ENCODE measurements at places on chromosomes 7 and 10. TPM values are rescaled to one million over a fixed set of nuclear protein-coding genes. Genes with fewer than 3 reads are reported as not detected.
A peak's percentile ranks its signal among the peaks of the same experiment; 100 is the strongest.

DNA sequence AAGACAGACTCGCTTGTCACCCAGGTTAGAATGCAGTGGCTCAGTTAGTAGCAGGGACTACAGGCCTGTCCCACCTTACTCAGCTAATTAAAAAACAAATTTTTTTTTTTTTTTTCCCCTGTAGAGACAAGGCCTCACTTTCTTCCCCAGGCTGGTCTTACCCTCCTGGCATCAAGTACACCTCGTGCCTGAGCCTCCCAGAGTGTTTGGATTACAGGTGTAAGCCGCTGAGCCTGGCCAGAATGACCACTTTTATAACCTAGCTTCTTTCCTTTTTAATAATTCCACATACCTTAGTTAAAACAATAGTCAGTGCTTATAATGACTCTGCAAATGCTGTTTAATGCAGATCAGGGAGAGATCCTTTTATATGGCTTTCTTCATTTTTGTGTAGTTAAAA lies 31.3 kb downstream of the RSBN1L start:
- no peak for DNase-seq

DNA sequence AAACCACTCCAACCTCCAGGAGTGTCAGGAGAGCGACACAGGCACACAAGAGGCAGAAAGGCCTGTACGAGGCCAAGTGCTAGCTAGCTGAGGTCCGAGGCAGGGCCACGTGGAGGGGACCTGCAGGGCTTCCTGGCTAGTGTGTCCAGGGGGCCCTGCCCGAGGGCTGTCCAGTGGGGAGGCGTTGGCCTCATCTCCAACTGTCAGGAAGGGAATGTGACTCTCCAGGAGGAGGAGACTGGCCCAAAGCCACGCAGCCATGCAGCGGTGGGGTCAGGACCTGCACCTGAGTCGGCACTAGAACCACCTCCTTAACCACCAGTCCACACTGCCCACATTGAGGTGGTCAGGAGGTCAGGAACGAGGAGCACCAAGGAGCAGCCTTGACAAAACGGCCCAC lies 32.3 kb upstream of the FXYD4 start:
- DNase-seq: no peak

DNA sequence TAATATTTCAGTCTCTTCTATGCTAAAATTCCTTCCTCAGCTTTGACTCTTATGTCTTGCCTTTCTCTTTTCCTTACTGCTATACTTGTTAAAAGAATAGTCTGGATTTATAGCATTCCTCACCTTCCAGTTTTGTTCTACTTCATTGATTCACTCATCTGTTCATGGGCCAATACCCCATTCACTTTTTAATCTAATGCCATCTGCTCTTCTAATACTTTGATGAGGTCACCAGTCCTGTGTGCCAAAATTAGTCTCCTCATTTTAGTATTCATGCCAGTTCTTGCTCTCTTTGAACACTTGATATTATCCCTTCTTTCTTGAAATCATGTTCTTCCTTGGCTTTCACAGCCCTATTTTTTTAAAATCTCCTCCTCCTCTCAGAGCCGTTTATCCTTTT lies 19.3 kb downstream of the STK17A start:
- peak; percentile 26 for DNase-seq

DNA sequence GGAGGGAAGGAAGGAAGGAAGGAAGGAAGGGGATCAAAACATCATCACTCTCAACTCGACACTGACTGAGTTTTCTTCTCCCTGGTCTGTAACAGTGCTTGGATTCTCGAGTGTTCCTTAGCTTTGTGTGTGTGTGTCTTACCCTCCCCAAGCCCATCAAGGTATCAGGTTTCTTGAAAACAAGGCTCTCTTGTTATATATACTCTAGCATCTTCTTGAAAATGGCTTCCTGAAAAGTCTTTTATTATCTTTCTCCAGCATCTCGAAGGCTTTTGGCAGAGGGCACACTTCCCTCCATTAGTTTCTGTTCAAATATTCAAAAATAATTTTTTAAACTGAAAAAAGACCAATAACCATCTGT lies 13.4 kb downstream of the SERPINE1 start:
- DNase-seq: peak; percentile 56

GRCh38 chr10:106815427-106816043 lies 349.0 kb downstream of the SORCS1 start:
- DNase-seq: no peak

DNA sequence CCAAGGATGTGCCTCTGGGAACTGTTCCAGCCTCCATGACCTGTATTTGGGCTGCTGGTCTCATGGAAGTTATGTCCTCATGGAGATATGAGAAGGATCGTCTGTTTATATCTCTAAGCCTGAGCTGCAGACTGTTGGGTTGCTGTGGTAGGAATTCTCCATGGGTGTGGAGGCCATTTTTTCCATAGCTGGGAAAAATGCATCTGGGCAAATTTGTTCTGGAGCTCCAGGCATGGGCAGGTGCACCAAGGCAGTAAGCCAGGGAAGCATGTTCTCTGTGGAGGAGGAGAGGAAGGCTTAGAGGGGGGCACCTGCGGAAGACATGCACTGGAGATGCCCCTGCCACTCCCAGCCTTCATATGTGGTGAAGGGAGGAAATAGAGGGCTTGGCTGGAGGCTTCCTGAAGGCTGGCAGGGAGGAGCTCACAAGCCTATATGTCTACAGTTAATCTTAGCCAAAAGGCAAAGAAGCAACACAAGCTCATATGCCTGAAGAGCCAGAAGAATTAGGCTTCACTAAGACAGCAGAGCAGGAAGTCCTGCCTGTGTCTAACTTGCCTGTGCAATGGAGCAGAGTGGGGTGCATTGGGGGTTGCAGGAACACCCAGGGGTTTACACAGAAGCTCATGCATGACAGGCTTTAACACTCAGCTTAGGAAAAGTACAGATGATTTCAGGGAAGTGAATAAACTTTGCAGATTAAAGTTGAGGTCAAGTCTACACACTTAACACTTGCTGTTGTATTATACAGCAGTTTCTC lies 35.1 kb upstream of the CXCL12 start:
- no peak for DNase-seq

DNA sequence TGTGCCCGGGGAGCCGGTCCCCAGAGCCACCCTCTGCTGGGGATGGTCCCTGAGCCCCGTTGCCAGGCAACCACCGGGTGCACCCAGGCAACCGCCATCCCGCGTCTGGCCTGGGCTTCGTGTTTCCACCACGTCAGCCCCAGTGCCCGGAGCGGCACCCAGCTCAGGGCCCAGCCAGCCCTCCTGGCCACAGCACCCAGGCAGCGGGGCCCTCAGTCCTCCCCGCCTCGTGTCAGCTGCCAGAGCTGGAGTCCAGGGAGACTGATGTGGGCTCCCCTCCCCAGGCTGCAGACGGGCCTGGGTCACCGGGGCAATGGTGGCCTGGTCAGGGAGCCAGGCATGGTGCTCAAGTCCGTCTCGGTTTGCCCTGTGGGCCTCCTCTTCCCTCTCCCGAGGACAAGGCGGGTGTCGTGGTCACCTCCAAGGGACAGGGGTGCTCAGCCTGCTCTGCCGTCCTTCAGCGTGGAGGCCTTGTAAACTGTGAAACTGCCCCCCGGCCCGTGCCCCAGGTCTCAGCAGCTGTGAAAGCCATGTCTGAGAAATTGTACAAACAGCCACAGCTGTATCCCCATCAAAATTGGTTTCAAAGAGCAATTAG lies 72.5 kb downstream of the MICALL2 start:
- DNase-seq: no peak

GRCh38 chr7:8516976-8517375 lies 83.6 kb downstream of the NXPH1 start:
- DNase-seq: no peak

GRCh38 chr10:4102802-4103344 lies 317.9 kb upstream of the KLF6 start:
- DNase-seq: no peak

- peak; percentile 24 for DNase-seq
Observed at GRCh38 chr10:125441151-125441550, 241.8 kb downstream of the TEX36 start.

DNA sequence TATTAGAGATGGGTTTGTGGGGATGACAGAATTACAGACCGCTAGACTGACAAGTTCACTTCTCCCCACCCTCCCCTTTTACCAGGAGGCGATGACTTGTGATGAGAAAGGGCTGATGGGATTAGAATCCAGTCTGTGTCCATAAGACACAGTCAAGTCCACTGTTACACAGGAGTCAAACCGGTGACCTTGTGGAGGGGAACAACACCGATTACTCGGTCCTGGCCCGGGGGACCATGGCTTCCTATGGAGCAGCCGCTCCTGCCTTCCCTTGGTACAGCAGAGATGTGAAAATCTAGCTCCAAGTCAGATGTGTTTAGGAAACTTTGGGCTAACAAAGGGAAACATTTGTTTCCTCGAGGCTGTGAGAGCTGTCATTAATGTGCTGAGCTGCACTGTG lies 105.5 kb downstream of the ACTR3B start:
- DNase-seq: no peak

DNA sequence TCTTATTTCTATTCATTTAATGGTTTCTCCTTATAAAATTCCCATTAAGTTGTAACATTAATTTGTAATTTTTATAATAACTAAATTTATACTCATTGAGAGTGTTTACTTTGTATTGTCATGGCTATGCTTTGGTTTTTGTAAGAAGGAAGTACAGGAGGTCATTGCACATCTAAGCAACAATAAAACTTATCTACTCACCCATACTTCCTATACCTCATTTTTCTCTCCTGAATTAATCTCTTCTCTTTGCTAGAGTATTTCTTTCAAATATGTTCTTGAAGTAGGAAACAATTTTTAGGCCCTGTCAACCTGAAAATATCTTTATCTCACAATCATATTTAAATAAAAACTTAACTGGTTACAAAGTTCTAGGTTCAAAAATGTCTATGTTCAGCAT lies 95.4 kb upstream of the WDR11 start:
- no peak for DNase-seq

DNA sequence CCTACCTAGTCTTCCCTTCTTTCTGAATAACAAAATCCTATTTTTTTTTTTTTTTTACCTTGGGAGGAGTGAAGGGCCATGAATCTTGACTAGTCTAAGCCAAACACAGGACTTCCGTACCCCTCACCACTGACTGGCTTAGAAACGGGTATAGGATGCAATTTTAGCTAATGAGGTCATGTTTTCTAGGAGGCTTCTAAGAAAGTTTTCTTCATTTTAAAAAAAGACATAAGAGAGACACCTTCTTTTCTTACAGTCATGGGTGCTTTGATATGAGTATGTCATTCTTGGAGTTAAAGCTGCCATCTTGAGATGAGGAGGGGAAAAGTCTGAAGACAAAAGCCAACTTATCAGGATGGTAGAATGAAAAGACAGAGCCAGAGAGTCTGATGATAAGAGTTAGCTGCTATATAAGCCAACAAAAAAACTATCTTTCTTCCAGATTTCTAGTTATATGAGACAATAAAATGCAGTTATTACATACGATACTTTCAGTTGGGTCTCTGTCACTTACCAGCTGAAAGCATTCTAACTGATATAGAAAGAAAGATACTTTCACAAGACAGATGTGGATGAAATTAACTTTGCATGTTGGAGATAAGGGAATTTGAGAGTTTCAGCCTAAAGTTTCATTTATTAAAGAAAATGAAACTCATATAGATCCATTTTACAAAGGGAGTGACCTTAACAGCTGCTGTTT lies 34.0 kb downstream of the ZNF438 start:
- DNase-seq: no peak

- DNase-seq: peak; percentile 43
Observed at GRCh38 chr10:15842556-15843169, 17.6 kb downstream of the MINDY3 start.

GRCh38 chr7:2665359-2665791 lies 22.6 kb upstream of the AMZ1 start:
- no peak for DNase-seq

DNA sequence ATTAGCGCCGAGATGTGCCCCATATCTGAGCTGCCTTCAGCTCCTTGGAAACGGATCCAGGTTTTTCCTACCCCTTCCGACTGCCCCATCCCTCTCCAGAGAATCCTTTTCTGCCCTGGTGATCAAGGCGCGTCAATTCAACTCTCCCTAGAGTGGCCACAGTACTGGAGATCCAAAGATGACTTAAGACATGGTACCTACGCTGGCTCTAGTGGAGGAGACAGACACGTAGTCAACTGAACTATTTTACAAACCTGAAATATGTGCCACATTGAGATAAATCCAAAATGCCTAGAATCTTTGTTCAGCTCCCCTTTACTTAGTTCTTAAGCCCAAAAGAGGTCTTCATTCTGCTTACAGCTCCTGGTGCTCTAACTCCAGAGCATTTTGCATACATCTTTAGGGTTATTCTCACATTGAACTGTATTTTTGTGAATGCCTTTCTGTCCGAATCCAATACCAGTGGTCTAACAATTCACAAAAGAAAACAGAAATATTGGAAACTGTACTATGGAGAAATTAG lies 444 bp upstream of the TNPO3 start:
- DNase-seq: no peak

DNA sequence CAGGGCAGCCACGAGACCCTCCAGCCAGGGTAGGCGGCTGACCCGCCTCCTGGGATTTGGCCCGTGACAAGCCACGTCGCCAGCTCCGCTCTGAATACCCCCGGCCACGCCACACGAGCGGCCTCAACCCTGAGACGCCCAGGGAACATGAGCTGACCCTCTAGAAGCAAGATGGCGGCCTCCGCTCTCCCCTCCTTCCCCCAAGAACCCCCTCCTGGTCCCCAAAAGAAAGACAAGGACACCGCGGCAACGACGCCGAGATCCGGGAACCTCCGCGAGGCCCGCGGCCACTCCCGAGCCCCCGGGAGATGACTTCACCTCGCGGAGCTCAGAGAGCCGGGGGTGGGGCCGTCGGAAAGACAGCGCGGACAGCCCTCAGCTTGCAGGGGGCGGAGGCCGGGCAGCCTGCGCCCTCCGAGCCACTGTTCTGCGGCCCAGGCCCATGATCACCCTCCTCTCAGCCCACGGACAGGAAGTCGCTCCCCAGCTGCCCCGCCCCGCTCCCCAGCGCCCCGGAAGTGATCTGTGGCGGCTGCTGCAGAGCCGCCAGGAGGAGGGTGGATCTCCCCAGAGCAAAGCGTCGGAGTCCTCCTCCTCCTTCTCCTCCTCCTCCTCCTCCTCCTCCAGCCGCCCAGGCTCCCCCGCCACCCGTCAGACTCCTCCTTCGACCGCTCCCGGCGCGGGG lies at the start of gene RALA:
Gene RALA (plus strand): TSS at position 526 of the 685 bp plus-strand sequence. CDS start 63,096 bp downstream, outside the sequence.
- peak; percentile 95 for DNase-seq

DNA sequence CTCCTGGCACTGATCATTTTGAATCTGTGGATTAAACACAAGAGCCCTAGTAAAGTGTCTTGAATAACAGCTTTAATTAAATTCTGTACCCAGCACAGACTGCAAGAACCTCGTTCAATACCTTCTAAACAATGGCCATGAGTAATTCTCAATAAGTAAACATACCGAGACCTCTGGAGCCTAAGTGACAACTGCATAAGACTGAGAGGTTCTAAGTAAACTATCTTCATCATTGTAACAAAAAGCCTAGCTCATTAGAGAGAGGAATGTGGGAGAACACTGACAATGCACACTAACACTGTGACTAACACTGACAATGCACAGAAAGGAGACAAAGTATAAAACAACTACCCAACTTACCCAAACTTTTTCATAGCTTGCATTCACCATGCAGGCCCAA lies 117.4 kb downstream of the ELAPOR2 start:
- DNase-seq: no peak

Gene NKX1-2
- not detected for total RNA-seq

Gene ADIRF
- 17.6 TPM for total RNA-seq

Gene PRKCQ
- not detected for total RNA-seq

Gene SLC18A3
- total RNA-seq: not detected
